ENCODE measurements at places on chromosomes 16 and 17.

- DNase-seq = no peak
Observed at GRCh38 chr17:72150632-72151460, 30.0 kb downstream of the SOX9 start.

- no peak for DNase-seq
Observed at GRCh38 chr17:47251421-47251940, 2.1 kb upstream of the ITGB3 start.

DNA sequence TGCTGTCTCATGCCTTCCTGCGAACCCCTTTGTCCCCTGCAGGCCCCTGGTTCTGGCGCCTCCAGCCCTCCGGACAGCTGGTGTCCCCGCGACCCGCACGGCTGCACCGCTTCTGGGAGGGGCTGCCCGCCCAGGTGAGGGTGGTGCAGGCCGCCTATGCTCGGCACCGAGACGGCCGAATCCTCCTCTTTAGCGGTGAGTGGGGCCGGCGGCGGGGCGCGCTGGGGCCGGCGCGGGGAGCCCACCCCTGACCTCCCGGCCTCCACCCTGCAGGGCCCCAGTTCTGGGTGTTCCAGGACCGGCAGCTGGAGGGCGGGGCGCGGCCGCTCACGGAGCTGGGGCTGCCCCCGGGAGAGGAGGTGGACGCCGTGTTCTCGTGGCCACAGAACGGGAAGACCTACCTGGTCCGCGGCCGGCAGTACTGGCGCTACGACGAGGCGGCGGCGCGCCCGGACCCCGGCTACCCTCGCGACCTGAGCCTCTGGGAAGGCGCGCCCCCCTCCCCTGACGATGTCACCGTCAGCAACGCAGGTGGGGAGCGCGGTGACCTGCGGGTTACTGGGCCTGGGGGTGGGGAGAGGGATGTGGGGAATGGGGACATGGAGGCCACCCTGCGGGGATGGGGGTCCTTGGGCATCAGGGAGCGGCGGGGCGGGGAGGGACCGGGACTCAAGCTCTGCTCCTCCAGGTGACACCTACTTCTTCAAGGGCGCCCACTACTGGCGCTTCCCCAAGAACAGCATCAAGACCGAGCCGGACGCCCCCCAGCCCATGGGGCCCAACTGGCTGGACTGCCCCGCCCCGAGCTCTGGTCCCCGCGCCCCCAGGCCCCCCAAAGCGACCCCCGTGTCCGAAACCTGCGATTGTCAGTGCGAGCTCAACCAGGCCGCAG is 7.1 kb upstream of the IL32 start:
- DNase-seq = no peak

DNA sequence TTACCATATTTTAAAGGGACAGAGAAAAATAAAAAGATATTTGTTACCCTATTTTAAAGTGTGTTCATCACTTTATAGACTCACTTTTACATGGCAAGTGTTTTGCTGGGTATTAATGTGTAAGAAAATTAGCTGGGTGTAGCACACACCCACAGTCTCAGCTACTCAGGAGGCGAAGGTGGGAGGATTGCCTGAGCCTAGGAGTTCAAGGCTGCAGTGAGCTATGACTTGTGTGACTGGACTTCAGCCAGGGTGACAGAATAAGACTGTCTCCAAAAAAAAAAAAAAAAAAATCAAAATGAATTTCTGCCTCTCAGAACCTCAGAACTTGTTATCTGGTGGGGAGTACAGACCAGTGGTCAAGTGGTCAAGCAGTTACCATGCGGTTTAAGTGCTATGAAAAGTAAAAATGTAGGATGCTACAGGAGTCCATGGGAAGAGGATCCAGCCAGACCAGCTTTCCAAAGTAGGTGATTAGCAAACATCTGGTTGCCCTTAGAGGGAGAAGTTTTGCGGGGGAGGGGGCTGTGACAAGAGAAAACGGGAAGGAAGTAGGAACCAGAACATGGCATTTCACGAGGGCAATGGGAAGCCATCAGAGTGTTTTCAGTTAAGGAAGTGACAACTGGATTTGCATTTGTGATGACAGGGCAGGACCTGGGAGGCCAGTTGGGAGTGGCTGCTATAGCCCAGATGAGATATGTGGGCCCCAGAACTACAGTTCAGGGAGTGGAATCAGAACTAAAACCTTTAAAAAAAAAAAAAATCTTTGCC is 13.9 kb downstream of the CNEP1R1 start:
- DNase-seq = no peak

- DNase-seq = no peak
Observed at GRCh38 chr16:50800074-50800473, 58.2 kb downstream of the CYLD start.

GRCh38 chr16:59039066-59039720 is 305.1 kb upstream of the GOT2 start:
- DNase-seq = no peak

- no peak for DNase-seq
Observed at GRCh38 chr17:50234581-50234980, 33.1 kb upstream of the COL1A1 start.

GRCh38 chr16:46687486-46687885 is 1.5 kb downstream of the VPS35 start:
- no peak for DNase-seq

All from NCI-H2081 treated with DMSO at 0.1 percent for 48 hours (cell line).